ENCODE measurements at places on chromosomes 16 and 17. TPM values are rescaled to one million over a fixed set of nuclear protein-coding genes. Genes with fewer than 3 reads are reported as not detected.

The SCN4A gene
- 1.3 TPM for total RNA-seq

The MT2A gene
- 140 TPM for total RNA-seq

The B4GALNT2 gene
- not detected for total RNA-seq

DNA sequence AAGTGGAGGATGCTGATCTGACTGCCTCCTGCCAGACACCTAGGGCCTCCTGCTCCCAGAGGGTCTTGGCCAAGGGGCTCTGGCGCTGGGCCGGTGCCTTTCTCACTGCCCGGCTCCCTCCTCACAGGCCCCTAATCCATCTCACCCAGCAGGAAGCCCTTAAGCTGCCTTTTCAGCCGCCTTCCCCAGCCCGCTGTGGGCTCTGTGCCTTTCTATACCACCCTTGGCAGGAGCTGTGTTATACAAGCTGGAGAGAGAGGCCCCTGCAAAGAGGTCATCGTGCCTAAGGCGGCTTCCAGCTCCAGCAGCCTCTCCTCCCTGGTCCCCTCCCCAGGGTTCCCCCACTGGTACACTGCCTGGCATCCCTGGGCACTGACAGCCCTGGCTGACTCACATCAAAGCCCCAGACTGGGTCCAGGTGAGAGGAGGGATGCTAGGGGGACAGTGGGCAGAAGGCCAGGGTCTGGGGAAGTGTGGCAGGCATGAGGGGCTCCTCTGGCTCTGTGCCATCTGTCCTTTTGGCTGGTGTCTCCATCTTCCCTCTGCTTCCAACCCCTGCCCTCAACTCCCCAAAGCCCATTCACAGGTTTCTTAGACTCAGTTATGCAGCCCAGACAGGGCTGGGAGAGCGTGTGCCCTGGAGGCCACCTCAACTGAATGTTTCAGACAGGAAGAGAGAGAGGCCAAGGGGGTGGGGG, 15.3 kb upstream of the FZD2 start:
- no peaks in the 10 kb centered on the region for H3K36me3 ChIP-seq
- no peak for DNase-seq
- peaks cover 8% of the 10 kb centered on the region for H3K4me1 ChIP-seq
- no peak overlapping the region for H3K4me3 ChIP-seq

DNA sequence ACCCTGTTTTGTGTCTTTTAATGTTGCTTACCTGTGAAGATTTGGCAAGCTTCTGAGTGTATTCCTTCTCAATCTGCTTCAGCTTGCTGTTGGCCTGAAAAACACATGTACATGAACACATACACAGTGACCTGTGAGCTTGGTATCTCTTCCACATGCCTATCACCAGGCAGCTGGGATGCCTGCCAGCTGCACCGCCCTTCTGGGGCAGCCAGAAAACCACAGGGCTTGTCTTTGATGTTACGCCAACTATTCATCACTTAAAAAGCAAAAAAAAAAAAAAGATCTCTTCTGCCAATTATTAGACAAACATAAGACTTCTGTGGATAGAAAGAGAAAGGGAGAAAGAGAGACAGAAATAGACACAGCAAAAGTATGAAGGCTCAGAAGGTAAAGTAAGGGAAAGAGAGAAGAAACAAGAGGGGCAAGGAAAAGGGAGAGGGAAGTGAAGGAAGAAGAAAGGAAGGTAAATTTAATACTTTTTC, 189.2 kb upstream of the AXIN2 start:
- H3K27ac ChIP-seq: no peak overlapping the region
- no peak overlapping the region for H3K4me3 ChIP-seq
- no peaks in the 10 kb centered on the region for H3K27me3 ChIP-seq
- peak; percentile 73 for DNase-seq

DNA sequence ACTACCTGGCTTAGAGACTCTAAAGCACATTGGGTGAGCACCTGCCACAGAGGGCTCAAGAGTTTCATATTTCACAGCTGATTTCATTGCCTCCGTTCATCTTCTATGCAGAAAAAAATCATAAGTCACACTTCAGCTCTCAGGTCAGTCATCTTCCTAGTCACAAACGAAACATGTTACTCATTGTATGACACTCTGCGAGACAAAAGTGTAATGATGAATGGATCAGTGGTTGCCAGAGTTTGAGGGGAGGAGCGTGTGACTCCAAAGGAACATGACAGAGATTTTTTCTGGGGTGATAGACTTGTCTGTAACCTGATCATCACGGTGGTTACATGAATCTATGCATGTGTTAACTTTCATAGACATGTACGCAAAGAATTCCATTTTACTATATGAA, 195.2 kb upstream of the CNTNAP4 start:
- H3K4me3 ChIP-seq: no peak overlapping the region
- H3K27me3 ChIP-seq: no peaks in the 10 kb centered on the region
- H3K36me3 ChIP-seq: no peaks in the 10 kb centered on the region
- H3K27ac ChIP-seq: no peak overlapping the region

DNA sequence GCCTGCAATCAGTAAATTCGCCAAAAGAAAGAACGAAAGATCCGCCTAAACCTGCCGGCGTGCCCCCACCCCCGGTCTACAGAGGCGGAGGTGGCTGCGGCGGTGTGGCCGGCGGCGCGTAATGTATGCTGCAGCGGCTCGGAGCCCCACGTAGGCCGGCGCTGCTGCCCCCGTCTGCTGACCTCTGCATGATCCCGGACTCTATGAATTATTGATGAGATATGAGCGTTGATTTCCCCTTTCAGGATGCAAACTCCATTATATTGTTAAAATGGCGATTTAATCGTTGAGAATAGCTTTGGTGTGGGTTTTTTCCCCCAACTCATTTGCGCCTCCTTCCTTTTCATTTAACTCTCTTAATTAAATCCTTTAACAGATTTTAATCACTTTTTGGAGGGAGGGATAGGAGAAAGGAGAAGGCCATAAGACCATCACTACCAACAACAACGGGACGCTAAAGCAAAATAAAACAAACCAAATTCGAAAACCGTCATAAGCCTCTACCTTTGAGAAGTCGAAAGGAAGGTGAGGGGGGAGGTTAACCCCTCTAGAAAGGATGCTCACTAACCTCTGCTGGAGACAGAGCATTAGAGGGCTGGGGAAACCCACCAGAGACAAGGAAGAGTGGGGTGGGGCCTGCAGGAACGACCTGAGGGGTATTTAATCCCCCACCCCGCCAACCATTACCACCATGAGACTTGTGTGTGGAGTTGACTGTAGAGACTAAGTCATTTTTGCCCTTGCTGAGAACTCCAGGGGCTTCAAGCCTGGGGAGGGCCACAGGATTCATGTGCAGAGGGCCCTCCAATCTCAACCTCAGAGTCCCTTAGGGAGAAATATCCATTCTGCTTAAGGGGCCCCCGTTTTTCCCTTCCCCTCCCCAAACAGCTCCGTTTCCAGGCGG, 3.4 kb downstream of the HOXB3 start:
- no peaks in the 10 kb centered on the region for H3K36me3 ChIP-seq
- H3K27ac ChIP-seq: peak overlapping the region; percentile 95
- H3K27me3 ChIP-seq: no peaks in the 10 kb centered on the region
- DNase-seq: no peak
- peaks cover 42% of the 10 kb centered on the region for H3K4me1 ChIP-seq

GRCh38 chr17:78806451-78806850, 24.4 kb upstream of the CYTH1 start:
- peaks cover 95% of the 10 kb centered on the region for H3K36me3 ChIP-seq
- H3K4me1 ChIP-seq: no peaks in the 10 kb centered on the region
- H3K27me3 ChIP-seq: no peaks in the 10 kb centered on the region

DNA sequence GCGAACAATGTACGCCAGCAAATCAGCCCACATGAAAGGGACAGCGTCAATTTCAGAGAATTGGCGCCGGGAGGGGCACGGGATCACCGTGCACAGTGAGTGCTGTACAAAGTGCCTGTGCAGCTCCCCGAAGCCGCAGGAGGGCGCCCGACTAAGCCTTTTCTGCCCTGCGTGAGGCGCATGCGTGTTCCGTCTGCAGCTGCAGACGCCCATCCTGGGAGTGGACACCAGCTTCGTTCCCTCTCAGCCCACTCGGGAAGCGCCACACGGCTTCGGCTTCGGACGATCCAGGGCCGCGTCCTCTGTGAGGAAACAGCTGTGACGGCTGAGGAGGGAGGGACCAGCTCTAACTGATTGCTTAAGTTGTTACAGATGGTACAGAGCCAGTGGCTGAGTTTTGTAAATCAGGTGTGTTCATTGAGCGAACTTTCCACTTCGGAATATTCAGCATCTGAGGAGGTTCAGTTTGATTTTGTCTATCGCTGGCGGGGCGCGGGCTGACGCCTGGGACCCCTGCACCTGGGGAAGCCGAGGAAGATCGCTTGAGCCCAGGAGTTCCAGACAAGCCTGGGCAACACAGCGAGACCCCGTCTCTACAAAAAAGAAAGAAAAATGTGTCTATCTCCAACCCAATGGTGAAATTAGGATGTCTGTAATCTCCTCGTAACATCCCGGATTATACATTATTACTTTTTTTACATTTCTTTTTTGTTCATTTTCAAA, 15.4 kb upstream of the ZNF287 start:
- H3K4me3 ChIP-seq: peak overlapping the region; percentile 47
- H3K27me3 ChIP-seq: no peaks in the 10 kb centered on the region
- peak; percentile 98 for DNase-seq

GRCh38 chr16:62068747-62069146, 32.5 kb upstream of the CDH8 start:
- no peak for DNase-seq
- no peak overlapping the region for H3K4me3 ChIP-seq
- no peak overlapping the region for H3K27ac ChIP-seq
- H3K36me3 ChIP-seq: no peaks in the 10 kb centered on the region
- H3K4me1 ChIP-seq: no peaks in the 10 kb centered on the region

DNA sequence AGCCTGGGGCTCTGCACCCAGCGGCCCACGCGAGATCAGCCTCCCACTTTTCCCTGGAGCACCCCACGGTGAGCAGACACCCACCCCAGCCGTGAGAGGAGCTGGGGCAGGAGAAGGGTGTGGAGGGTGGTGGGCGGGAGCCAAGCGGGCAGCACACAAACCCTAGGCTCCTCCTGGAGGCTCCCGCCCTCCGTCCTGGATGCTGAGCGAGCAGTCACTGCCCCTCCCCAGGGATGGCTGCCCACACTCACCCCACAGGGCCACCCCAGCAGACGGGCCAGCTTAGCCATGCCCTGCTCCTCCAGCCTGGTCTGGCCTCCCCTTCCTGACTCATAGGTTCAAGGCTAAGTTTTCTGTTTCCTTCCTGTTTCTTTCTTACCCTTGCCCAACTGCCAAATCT, 15.7 kb upstream of the ABCC3 start:
- DNase-seq: no peak
- no peak overlapping the region for H3K27ac ChIP-seq
- no peak overlapping the region for H3K4me3 ChIP-seq
- peaks cover 17% of the 10 kb centered on the region for H3K27me3 ChIP-seq
- H3K4me1 ChIP-seq: no peaks in the 10 kb centered on the region

DNA sequence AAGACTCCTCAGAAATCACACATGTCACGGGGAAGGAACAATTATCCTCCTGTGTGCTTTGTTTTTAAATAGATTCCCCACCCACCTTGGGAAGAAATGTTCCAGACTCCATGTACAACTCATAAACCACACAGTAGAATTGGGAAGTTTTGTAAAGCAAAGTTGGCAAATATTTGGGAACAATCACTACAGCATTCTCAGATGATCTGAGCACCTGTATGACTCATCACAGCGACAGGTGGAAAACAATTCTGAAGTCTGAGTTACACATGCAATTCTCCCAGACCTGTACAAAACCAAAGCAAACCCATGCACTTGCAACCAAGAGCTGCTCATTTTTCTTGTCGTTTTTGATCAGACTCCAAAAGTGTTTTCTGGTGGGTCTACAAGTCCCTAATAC, 14.4 kb upstream of the MYLK3 start:
- H3K27ac ChIP-seq: no peak overlapping the region
- peaks cover 8% of the 10 kb centered on the region for H3K27me3 ChIP-seq
- no peaks in the 10 kb centered on the region for H3K4me1 ChIP-seq
- H3K36me3 ChIP-seq: no peaks in the 10 kb centered on the region
- no peak overlapping the region for H3K4me3 ChIP-seq

GRCh38 chr17:52410781-52411180, 252.3 kb upstream of the CA10 start:
- no peak overlapping the region for H3K27ac ChIP-seq
- no peaks in the 10 kb centered on the region for H3K27me3 ChIP-seq
- no peaks in the 10 kb centered on the region for H3K4me1 ChIP-seq
- no peak for DNase-seq

DNA sequence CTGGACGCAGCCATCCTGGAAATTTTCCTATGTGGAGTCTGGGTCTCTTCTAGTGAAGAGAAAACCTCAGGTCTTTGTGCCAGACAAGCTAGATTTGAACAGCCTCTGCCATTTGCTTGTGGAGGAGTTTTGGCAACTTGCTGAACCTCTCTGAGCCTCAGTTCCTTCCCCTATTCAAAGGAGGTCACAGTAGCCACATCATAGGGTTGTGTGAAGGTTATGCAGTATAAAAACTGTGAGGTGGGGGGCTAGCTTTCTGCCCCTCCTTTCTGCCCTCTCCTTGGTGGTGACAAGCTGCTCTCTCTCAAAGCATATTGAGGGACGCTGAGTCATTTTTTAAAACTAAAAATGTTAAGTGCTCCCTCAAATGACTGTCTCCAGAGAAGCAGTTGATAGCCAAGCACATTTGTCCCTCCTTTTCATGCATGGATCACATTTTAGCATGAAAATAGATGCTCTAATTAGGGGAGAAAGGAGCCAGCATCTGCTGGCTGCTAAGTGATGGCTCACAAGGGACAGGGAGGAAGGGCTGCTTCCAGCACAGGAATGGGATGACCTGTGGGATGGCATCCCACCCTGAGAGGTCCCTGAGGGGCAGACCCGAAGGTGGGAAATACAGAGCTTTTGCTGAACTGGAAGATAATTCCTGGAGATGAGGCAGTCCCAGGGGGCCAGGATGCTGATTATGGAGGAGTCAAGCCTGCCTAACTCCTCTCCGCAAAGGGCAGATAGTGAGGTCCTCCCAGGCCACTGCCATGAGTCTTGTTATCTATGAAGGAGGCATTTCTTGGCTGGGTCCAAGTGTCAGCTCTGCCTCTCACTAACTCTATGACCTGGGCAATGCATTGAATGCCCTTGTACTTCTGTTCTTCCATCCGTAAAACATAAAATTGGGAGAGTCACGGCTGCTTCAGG, 218.8 kb downstream of the RAB11FIP4 start:
- H3K4me1 ChIP-seq: no peaks in the 10 kb centered on the region
- H3K27me3 ChIP-seq: no peaks in the 10 kb centered on the region
- no peak for DNase-seq
- H3K36me3 ChIP-seq: no peaks in the 10 kb centered on the region
- H3K27ac ChIP-seq: no peak overlapping the region

DNA sequence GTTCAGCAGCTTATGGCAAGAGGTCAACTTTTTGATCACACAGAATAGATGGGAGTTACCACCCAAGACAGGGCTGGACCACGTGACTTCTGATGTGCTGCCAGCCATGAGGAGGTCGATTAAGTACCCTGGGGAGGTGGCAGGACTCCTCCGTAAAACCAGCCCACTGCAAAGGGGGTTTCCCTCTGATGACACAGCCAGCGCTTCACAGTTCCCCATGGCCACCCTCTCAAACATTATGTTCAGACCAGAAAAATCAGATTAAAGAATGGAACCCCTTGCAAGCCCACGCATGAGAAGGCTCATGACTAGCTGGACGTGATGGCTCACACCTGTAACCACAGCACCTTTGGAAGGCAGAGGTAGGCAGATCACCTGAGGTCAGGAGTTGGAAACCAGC, 222.9 kb downstream of the CPPED1 start:
- no peak overlapping the region for H3K4me3 ChIP-seq
- H3K27ac ChIP-seq: no peak overlapping the region
- H3K36me3 ChIP-seq: no peaks in the 10 kb centered on the region
- no peaks in the 10 kb centered on the region for H3K4me1 ChIP-seq
- no peaks in the 10 kb centered on the region for H3K27me3 ChIP-seq
